LNCaP clone FGC (cell line): ENCODE measurements at places on chromosomes 16 and 17.

DNA sequence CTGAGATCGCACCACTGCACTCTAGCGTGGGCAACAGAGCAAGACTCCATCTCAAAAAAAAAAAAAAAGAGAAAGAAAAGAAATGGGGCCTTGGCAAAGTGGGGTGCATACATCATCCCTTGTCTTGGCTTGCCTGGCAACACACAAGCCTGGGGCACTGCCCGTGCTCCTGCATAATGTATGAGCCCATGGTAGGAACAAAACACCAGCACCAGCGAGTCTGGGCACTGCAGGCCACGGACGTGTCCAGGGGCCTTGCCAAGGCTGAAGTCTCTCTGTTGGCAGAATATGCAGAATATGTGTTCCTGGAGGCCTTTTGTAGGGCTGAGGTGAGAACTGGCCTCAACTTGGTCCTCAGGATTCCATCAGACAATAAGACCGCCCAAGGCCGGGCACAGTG, 15.7 kb upstream of the ALDOA start:
- DNase-seq: no peak

- DNase-seq: no peak
Measured at GRCh38 chr17:40373324-40373723, 8.8 kb upstream of the GJD3 start.

DNA sequence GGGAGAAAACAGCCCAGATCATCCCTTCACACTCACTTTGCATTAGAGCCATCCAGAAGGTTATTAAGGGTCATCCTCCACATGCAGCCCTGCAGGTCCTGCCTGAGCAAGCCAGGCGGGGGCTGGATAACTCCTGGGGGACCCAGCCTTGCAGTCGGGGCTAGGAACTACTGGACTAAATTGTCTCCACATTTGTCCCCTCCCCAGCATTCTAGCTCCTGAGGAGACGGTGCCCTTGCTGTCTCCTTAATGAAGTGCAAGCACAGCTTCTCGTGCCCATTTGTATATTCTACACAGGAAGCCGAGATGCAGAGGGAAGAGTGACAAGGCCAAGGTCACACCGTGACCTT, 185.2 kb downstream of the C16orf95 start:
- DNase-seq: no peak

DNA sequence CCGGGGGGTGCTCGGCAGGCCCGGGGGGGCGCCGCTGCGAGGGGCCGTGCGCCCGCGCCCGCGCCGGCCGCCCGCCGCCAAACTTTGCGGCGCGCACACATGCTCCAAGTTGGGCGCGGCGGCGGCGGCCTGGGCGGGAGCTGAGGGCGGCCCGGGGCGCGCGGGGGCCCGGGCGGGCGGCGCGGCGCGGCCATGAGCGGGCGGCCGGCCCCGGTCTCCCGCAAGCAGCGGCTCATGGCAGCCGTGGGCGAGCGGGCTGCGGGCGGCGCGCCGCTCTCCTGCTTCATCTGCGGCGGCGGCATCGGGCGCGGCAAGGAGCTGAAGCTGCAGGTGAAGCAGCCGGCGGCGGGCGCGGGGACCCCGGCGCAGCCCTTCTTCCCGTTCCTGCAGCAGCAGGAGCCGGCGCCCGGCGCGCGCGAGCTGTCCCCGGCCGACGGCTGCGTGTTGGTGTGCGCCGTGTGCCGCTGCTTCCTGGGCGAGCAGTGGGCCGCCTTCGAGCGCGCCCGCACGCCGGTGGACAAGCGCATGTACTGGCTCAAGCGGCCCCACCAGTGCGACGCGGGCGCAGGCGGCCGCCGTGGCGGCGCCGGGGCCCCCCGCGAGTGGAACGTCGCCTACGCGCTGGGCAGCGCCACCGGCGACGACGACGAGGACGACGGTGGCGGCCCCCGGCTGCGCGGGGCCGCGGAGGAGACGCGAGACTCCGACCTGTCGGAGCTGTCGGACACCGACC, 57.2 kb upstream of the CIBAR2 start:
- no peak for DNase-seq

DNA sequence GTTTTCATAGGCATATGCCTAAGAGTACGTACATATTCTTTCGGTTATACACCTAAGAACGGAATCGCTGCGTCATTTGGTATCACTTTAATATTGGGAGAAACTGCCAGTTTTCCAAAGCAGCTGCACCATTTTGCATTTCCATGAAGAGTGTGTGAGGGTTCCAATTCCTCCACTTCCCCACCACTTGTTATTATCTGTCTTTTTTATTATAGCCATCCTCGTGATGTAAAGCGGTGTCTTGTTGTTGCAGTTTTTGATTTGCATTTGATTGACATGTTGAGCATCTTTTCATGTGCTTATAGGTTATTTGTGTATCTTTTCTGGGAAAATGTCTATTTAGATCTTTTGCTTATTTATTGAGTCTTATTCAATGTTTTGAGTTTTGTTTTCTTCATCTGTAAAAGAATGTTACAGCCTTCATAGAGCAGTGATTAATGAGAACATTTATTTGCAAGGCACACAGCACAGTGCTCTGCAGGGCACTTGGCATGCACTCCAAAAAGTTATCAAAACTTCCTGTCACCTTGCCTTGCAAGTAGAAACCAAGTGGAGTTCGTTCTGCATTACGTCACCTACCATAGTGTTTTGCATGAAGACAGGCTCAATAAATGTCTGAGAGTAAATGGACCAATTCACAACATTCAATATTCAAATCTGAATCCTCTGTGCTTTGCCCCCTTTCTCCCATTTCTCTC, 26.6 kb upstream of the ST6GALNAC1 start:
- no peak for DNase-seq

DNA sequence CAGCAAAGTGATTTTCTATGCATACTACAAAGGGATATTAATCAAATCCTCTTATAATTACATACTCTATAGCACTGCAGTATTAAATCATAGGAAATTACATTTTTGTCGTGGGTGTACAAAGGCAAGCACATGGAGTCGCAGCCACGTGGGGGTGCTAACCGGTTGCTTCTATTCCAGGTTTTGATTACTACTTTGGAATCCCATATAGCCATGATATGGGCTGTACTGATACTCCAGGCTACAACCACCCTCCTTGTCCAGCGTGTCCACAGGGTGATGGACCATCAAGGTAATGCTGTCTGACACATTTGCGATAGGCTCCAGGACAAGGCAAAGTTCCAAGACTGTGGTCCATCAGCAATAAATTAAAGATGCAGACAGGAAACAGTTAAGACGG, 60.1 kb downstream of the ARSG start:
- DNase-seq: no peak

- no peak for DNase-seq
Measured at GRCh38 chr17:49748791-49749190, 15.1 kb downstream of the FAM117A start.

DNA sequence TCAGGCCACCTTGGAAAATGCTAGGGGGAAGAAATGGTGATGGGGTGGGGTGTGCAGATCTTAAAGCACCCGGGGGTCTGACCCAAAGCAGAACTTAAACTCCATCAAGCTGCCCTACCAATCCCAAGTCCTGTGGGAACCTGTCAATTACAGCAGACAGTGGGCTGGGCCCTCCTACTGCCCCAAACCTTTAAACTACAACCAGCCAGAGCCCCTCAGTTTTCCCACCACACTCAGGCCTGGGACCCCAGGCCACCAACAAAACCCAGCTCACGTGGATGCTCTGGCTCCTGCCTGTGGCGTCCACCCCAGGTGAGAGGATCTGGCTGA, 2.7 kb downstream of the MYO18A start:
- DNase-seq: no peak

GRCh38 chr17:75456417-75457046, at the start of gene TMEM94:
TMEM94 (plus strand) TSS chr17:75456635; CDS start chr17:75471906, 15,271 bp downstream.
- DNase-seq: peak; percentile 95

- DNase-seq: no peak
Measured at GRCh38 chr16:55282441-55282840, 41.6 kb upstream of the IRX6 start.

DNA sequence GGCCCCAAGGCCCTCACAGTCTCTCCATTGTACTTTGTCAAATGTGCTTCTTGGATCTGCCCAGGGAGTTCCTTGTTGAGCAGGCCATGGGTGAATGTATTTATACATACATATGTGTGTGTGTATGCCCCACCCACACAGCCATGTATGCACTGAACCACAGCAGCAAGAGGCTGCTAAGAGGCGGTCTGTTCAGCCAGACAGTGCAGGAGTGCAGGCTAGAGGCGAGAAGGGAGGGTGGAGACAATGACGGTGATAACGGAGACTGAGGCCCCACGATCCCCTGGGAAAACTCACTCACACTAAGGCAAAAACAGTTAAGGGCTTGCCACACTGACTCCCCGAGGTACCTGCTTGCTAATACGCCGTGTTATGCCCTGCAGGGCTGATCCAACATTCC, 151.0 kb upstream of the CDC42EP4 start:
- no peak for DNase-seq

- no peak for DNase-seq
Measured at GRCh38 chr17:47693731-47694580, at the start of gene TBKBP1. TBKBP1 (plus strand) TSS chr17:47694161; CDS start chr17:47696113, 1,952 bp downstream.

DNA sequence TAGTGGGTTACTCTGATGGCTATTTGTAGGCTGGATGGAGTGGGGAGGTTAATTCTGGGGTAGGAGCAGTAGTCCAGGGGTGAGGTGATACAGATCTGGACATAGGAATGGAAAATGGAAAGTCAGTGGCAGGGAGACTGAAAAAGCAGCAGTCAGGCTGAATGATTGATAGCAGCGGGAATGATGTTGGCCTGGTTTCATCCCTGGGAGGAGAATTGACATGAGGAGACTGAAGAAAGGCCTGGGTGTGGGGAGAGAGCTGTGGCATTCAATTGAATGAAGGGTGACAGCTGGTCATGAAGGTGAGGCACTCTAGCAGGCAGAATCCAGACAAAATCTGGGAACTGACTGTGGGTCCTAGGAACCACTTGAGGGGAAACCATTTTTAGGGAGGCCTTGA, 34.7 kb upstream of the CLEC18A start:
- DNase-seq: no peak

DNA sequence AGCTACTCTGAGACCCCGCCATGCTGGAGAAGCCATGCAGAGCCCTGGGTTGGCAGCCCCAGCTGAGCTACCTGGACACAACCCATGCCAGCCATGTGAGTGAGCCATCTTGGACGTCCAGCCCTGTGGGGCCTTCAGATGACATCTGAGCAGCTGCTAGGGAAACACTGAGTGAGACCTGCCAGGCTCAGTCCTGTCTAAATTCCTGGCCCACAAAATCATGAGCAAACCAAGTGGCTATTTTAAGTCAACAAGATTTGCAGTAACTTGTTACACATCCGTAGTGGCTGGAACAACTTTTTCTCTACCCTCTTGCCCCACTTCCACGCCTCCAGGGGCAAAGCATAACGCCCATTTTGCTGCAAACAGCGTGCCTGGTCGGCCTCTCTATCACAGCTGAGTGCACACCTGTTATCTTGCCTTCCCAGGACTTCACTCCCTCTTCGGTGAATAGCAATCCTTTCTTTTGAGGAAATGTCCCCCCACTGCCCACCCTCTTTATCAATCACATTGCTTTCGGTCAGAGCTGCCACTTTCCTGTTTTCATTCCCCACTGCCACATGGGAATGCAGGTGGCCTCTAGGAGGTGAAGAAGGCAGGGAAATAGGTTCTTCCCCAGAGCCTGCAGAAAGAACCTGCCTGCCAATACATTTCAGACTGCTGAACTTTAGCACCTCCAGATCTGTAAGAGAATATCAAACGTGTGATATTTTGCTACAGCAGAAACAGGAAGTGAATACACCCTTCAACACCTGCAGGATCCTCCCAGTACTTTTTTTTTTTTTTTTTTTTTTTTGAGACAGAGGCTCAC, 7.4 kb upstream of the SCIMP start:
- DNase-seq: no peak

DNA sequence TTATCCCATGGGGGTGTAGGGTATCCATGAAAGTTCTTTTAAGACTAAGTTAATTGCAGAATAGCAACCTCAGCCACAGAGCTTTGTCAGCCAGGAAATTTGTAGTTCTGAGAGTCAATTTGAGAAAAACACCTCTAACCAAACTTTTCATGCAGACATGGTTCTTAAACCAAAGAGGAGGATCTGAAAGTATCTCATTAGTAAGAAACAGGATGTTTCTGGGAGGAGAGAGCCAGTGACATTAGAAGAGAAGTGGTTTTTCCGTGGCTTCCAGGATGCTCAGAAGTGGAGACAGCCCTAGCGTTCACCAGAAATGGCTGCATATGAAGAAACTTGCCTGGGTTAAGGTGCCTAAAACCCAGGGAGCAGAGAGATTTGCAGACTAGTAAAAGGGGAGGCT, 7.9 kb downstream of the GNAO1 start:
- no peak for DNase-seq

- DNase-seq: no peak
Measured at GRCh38 chr17:66214884-66215528, 14.2 kb downstream of the APOH start.

GRCh38 chr16:87782033-87782432, 16.2 kb upstream of the KLHDC4 start:
- no peak for DNase-seq

GRCh38 chr17:80244871-80245509, 15.7 kb upstream of the RNF213 start:
- DNase-seq: no peak

DNA sequence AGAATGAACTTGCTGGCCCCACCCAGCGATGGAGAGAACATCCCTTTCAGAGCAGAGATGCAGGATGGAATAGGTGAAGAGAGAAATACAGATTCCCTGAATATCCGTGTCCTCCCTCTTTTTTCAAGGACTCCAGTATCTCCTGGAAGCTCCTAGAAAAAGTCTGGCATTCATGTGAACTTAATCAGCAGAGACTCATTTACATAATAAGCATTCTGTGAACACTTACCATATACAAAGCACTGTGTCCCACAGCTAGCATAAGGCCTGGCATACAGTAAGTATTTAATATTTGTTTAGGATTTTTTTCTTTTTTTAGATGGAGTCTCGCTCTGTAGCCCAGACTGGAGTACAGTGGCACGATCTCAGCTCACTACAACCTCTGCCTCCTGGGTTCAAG, 208.5 kb upstream of the RPL38 start:
- no peak for DNase-seq

DNA sequence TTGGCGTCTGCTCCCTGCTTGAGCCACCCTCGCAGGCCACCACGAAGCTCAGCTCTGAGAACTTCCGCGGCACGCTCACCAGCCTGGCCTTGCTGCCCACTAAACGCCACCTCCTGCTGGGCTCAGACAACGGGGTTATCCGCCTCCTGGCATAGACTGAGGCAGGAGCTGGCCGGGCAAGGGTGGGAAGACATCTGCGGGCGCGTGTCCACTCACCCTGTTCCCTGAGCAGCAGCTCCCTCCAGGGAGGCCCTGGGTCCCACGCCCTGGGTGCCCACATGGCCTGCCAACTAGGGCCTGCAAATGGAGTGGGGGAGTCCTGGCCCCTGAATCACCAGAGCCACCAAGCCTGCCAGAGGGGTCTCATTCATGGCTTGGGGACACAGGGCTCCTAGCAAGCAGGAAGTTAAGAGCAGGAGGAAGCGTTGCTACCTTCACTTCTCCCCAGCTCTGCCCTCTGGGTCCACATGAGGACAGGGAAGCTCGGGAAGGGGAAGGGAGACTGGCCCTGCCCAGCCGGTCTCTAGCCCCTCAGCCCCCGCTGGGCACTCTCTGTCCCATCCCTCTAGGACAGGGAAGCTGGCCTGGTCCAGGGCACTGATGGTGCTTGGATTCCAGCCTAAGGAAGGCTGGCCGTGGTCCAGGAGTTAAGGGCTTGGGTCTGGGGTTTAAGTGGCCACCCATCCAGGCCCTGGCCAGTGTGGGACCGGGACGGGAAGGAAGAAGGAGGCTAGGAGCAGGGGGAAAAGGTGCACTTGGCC, 5.0 kb upstream of the SERPINF2 start:
- DNase-seq: no peak

GRCh38 chr16:83054283-83054682, 427.5 kb downstream of the CDH13 start:
- no peak for DNase-seq

GRCh38 chr16:49081554-49081953, 200.1 kb downstream of the CBLN1 start:
- no peak for DNase-seq
